Activated gamma-delta T cell treated with Interleukin-2 at 50 U/mL for 16 hours (primary cell): ENCODE measurements at places on chromosomes 13 and 19.

DNA sequence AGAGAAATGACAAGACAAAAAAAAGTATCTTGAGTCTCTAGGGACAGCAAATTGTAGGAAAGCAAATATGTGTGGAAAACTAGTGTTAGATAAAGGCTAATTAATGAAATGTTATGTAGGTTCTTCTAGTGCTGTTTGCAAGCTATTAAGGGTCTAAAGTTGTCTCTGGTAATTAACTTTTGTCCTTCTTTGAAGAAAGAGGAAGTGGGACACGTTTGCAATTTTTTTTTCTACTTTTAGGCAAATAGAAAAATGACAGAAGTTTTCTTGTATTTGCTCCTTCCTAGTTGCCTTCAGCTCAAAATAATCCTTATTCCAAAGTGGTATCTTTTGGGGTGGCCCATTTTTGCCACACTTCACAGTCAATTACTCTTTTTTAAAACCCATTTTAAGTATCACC, 1877.7 kb upstream of the PRR20A start:
- DNase-seq = no peak

- DNase-seq = no peak
These were observed 38.2 kb upstream of the FLT1 start for GRCh38 chr13:28533125-28533436.

DNA sequence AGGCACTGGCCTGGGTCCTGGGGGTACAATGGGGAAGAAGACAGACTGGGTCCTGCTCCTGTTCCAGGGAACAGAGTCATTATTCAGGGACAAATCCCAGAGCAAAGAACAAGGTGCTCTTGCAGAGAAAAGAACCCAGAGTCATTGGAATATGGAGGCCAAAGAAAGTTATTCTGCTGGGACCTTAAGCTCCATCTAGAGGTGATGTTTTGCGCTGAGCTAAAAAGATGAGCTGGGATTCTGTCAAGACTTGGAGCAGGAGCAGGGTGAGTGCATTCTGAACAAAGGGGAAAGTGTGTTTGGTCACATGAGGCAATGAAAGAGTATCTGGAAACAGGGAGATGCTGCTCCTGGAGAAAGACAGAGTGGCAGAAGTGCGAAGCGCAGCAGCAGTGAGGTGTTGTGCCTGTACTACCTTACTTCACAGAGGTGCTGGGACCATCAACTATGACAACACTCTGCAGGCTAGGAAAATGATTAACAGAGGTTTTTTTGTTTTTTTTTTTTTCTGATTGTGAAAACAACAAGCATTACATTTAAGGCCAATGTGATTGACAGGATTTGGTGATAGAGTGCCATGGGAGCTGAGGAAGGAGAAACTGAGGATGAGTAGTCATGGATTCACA, 95.3 kb upstream of the TNFSF11 start:
- DNase-seq = no peak

DNA sequence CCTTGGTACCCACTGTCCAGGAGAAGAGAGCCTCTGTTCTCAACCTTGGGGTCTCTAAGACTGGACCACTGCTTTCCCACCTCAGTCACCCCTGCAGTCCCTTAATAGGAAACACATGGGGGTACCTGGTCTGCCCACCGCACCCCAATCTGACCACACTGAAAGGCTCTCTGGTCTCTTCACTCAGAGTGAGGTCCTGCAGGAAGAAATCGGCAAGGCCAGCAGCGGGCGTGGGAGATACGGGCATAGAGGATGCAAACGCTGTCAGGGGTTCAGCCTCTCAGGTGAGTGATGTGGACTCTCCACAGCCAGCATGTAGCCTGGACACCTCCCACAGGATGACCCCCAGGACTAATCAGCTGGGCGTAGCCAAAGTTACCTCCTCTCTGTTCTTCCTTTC, 3.5 kb downstream of the SIGLEC9 start:
- DNase-seq = no peak

- no peak for DNase-seq
These were observed 42.3 kb upstream of the ZNF726 start for GRCh38 chr19:23872282-23872919.

- no peak for DNase-seq
These were observed 112.0 kb upstream of the KL start for GRCh38 chr13:32904266-32904665.

- DNase-seq = no peak
These were observed 420 bp downstream of the ECH1 start for GRCh38 chr19:38831142-38831605.

- no peak for DNase-seq
These were observed 2.6 kb upstream of the JUNB start for GRCh38 chr19:12788682-12789097.

GRCh38 chr19:50693064-50693975, 26.3 kb downstream of the SHANK1 start:
- DNase-seq = no peak

DNA sequence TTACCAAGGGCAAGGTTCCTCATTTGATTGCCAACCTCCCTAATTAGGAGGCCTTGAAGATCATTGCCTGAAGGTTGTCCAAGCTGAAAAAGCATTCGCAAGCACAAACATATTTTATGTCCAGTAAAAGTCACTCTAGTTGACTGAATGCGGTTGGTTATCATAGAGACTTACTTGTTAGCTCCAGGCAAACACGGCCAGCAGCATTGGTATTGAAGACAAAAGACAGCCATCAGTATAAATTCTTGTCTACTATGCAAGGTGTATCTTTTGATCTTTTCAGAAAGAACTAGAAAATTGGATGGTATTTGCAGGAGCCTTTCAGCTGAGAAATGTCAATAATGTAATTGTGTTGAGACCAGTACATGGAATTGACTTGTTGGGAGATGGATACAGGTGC, 129.9 kb downstream of the GPC6 start:
- DNase-seq = no peak

DNA sequence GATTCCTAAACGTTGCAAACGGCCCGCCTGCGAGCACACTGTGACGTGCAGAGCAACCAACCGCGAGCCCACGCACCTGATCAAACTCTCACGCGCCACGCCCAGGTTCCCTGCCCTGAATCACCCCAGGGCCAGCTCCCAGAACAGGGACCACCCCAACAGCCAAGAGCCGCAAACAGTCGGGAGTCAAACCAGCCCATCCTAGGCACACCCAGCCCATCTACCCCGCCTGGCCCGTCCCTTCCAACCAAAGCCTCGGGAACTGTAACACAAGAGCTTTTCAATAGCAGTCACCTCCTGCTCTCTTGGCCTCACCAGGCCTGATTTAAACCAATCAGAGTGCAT, 8.9 kb downstream of the PIP5K1C start:
- no peak for DNase-seq

GRCh38 chr13:111280681-111281585, 39.5 kb upstream of the TEX29 start:
- DNase-seq = no peak

DNA sequence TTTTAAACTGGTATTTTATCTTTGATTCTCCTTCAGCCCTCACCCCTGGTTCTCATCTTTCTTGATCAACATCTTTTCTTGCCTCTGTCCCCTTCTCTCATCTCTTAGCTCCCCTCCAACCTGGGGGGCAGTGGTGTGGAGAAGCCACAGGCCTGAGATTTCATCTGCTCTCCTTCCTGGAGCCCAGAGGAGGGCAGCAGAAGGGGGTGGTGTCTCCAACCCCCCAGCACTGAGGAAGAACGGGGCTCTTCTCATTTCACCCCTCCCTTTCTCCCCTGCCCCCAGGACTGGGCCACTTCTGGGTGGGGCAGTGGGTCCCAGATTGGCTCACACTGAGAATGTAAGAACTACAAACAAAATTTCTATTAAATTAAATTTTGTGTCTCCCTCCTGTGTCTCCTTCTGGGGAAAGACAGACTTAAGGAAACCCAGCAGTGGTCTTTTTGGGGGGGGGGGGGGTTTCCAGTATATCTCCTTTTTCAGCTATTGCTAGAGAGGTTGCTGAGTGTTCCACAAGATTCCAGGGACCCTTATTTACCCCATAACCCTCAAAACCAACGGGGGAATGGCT, 1.5 kb upstream of the RAD23A start:
- no peak for DNase-seq

DNA sequence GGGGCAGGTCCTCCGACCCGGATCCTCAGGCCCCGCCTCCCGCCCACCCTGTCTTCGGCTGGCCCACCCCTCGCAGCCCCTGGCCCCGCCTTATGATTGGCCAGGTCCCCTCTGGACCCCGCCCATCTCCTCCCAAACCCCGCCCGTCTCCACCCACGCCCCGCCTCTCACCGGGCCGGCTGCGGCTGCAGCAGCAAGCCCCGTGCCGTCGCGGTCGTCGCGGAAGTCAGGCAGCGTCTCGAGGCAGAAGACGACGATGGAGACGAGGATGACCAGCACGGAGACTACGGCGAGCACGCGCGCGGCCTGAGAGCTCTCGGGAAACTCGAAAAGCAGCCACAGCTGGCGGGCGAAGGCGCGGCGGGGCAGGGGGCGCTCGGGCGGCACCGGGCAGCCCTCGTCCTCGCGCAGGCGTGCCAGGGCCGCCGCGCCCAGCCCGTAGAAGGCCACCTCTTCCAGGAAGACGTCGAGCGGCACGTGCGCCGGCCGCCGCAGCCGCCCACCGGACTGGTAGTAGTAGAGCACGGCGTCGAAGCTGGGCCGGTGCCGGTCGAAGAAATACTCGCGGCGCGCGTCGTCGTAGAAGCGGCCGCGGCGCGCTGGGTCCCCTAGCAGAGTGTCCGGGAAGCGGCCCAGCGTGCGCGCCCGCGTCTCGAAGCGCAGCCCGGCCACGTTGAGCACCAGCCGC, 495 bp downstream of the KCNA7 start:
- DNase-seq = no peak

GRCh38 chr13:90547272-90547790, 800.2 kb upstream of the MIR17HG start:
- DNase-seq = no peak

GRCh38 chr19:29708554-29709439, 6.3 kb downstream of the C19orf12 start:
- DNase-seq = no peak

GRCh38 chr13:106286811-106287210, 248.7 kb downstream of the EFNB2 start:
- DNase-seq = no peak

GRCh38 chr19:29624489-29625185, 18.6 kb downstream of the POP4 start:
- no peak for DNase-seq

DNA sequence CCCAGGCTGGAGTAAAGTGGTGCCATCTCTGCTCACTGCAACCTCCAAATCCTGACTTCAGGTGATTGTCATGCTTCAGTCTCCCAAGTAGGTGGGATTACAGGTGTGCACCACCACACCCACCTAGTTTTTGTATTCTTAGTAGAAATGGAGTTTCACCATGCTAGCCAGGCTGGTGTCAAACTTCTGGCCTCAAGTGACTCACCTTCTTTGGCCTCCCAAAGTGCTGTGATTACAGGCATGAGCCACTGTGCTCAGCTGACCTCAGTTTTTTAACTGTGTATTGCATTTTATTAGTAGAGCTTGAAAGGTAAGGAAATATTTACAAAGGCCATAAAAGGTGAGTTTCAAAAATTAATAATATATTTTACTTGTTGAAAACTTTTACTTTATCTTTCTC, 2.3 kb downstream of the ZNF726 start:
- no peak for DNase-seq

GRCh38 chr13:52921194-52921593, 72.8 kb upstream of the PCDH8 start:
- no peak for DNase-seq

DNA sequence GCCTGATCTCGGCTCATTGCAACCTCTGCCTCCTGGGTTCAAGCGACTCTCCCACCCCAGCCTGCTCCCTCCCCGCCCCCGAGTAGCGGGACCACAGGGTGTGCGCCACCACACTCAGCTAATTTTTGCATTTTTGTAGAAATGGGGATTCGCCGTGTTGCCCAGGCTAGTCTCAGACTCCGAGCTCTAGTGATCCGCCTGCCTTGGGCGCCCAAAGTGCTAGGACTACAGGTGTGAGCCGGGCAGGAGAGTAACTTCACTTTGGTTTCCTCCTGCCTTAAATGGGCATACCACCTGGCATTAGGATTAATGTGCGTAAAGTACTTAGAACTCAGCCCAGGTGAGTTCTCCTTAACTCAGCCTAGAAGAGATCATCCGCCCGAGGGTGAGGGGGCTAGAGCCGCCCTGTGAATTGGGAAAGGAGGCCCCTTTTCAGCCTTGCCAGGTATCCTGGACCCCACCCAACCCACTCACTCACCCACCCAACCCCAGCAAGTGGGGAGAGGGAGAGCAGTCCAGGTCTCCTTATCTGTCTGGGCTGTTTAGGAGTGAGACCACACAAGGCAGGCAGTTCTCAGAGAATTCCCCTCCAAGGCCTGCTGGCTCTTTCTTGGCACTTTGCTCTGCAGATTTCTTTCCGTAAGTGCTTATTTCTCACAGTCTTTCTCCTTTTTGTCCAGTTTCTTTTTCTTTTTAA, 1.2 kb upstream of the ZFP36 start:
- DNase-seq = no peak

- no peak for DNase-seq
These were observed at the start of gene ZNF560 for GRCh38 chr19:9498183-9498902. TSS of gene ZNF560 (minus strand) at chr19:9498616. CDS start at chr19:9475313, 23,303 bp downstream.

DNA sequence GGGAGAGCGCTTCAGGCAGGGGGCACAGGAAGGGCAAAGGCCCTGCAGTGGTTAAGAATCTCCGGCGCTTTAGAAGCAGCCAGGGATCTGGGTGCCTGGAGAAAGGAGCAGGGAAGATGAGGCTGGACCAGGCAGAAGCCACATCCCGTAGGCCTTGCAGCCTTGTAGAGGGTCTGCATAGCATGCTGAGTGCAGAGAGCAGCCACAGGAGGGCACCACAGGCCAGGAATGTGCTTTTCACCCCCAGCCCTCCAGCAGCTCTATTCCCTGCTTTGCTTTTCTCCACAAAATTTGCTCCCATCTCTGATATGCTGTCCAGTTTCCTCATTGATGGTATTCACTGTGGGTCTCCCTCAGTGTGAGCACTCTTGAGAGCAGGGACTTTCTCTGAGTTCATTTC, 5.7 kb downstream of the WDR62 start:
- DNase-seq = no peak

- DNase-seq = no peak
These were observed 230.6 kb downstream of the KLF12 start for GRCh38 chr13:73903561-73903960.

DNA sequence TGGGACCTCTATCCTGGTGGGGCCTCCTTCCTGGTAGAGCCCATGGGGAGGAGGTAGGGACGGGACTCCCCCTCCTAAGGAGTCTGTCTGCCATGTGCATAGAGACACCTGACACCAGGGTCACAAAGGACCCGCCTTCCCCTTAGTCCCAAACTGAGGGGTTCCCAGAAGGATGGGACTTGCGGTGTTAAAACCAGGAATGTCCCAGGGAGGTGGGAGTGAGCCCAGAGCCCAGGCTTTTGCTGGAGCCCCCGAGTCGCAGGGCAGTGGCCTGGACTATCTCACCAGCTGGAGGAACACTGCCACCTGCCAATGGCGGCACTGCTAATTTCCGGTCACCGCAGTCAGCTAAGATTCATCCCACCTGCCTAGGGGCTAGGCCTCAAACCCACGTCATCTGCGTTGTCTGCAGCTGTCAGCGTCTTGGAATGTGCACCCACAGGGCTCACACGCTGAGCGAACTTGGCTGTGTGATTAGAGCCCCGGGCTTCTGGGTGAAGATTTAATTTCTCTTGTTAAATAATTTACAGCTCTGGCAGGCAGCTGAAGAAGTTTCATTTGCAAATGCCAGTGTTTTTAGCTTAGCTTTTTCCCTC, 31.9 kb upstream of the ATP11A start:
- DNase-seq = no peak

- DNase-seq = no peak
These were observed 186.8 kb upstream of the PRR20A start for GRCh38 chr13:56953965-56954364.
